SK-N-SH (cell line): ENCODE measurements at places on chromosomes 7 and 10. TPM values are rescaled to one million over a fixed set of nuclear protein-coding genes. Genes with fewer than 3 reads are reported as not detected.

DNA sequence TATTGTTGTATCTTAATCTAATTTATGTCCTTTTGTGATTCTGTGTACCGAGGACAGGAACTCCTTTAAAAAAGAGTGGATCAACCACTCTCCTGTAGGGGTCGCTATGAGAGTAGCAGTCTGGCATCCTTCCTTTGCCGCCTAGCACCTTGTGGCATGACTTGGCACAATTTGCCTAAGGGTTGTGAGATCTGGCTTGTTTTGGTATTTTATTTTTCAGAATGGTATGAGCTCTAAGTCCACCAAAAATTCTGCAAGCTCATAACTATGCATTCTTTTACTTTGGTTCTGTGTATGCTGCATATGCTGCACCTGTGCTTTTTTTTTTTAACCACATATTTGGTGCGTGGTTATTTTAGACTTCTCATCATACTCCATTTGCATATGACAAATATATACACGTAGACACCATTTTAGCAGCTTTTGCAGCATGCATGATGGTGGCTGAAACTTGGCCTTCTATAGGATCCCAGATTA is 112.8 kb downstream of the CDK14 start:
- no peak for DNase-seq

- no peak for DNase-seq
Measured at GRCh38 chr7:97317575-97317974, 200.1 kb downstream of the SDHAF3 start.

DNA sequence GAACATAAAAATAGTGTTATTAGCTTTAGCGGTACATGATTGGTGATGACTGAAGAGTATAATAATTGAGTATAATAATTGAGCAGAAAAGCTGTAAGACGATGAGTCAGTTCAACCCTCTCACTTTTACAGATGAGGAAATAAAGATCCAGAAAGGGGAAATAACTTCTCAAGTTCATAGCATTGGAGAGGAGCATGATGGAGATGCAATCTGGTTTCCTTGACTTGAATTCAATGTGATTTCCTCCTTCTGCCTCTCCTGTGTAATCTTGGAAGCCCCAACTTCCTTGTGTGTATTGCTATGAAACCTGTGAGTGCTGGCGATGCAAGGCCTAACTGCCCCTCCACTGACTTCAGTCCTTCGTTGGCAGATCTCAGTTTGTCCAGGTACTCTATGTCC is 265.1 kb downstream of the LRMDA start:
- DNase-seq, result no peak

GRCh38 chr7:96826089-96826488 is 116.4 kb upstream of the SEM1 start:
- no peak for DNase-seq

DNA sequence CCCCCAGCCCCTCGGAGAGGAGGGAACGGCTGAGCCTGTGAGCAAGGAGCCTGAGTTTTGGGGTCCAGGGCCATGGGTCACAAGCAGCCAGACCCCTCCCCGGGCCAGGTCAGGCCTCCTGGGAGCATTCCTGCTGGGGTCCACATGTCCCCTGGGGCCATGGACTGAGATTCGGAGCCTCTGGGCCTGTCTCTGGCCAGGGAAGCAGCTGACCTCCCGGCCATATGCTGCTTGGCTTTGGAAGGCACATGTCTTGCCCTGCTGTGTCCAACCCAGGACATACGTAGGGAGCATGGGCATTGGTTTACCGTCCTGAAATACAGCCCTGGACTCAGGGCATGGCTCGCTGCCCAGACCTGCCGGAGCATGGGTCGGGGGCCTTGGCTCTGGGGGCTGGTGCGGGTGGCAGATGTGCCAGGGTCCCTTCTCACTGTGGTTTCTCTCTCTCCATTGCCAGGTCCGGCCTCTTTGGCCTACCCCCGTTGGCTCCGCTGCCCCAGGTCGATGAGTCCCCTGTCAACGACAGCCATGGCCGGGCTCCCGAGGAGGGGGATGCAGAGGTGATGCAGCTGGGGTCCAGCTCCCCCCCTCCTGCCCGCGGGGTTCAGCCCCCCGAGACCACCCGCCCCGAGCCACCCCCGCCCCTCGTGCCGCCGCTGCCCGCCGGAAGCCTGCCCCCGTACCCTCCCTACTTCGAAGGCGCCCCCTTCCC is 7.3 kb downstream of the PWWP2B start:
- DNase-seq, result no peak

- no peak for DNase-seq
Measured at GRCh38 chr10:125332548-125333208, 172.3 kb upstream of the CTBP2 start.

TMEM236 gene
- 0.02 TPM in 1 of 2 replicates, not detected in the other for polyA plus RNA-seq
